ENCODE measurements at places on chromosomes 2 and 18.

DNA sequence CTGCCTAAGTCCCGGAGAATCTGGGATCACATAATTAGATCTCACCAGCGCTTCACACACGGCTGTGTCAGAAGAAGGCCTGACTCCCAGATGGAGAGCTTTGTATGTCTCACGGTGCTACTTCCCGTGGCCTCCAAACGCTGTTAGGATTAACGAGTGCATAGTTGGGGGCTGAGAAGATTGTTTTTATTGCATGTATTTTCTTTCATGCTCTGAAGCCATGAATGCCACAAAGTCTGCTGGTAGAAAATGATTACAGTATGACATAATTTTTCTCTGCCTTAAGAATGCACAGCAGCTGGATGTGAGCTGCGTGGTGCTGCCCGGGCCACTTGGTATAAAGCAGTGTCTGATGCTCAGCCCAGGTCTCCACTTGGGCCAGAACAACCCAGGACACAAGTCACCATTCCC, 166.5 kb downstream of the SEPTIN10 start:
- no peak for DNase-seq

- no peak for DNase-seq
Measured at GRCh38 chr2:165804719-165805118, 10.7 kb upstream of the GALNT3 start.

DNA sequence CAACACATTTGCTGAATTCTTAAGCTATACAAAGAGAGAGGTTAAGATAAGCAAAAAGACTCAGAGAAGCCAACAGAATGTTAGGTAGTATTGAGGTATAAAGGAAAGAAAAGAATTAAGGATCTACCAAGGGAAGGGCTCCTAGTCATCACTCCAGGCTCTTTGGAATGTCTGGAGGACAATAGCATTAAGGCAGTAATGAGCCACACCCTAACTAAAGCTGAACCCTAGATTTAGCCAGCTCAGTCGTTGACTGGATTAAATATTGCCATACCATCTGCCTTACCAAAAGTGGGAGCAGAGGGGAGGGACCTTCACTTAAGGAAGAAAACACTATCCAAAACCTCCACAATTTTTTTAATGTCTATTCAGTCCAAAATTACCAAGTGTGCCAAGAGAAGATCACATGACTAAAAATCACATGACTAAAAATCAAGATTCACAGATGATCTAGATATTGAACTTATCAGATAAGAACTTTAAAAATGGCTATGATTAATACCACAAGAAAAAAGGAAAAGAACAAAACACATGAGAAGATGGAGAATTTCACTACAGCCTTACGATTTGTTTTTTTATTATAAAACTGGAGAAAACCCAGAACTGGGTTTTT, 59.7 kb downstream of the EXOC6B start:
- no peak for DNase-seq

GRCh38 chr2:54871457-54872107, 148.1 kb downstream of the EML6 start:
- DNase-seq: no peak

DNA sequence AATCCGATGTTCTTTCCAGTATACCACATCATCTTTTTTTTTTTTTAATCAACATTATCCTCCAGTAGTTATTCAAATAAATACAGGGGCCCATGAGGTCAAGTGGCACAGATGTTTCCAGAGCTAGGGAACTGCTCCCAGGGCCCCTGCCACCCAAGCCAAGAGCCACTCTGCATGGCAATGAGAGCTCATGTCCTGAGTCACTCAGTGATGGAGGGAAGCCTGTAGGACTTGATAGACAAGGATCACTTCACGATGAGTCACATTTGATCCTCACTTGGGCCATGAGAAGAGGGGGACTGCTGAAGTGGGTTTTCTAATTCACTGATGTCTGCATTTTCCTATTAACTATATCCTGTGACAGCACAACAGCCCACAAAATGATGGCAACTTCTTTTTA, 127.0 kb upstream of the PKDCC start:
- DNase-seq: no peak

DNA sequence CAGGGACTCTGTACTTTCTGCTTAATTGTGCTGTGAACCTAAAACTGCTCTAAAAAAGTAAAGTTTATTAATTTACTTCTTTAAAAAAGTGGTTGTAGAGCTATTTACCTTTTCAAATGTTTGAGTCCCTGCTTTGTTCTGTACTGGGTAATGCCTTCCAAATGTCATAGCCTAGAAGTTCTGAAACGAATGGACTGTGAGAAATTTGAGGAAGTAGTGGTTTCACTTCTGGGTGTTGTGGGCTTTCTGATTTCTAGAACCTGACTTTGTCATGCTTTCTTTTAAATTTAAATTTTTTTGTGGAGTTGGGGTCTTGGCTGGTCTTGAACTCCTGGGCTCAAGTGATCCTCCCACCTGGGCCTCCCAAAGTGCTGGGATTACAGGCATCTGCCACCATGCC, 44.6 kb downstream of the SMAD4 start:
- DNase-seq: no peak

DNA sequence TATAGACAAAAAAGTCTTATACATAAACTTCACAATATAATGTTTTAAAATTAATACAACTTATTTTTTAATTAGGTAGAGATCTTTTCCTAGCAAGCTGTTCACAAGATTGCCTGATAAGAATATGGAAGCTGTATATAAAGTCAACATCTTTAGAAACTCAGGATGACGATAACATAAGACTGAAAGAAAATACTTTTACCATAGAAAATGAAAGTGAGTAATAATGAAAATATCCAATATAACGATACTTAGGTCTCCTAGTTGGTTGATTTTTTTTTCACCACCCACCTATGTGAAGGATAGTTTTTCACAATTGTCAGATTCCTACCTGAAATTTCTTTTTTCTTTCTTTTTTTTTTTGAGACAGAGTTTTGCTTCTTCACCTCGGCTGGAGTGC, 13.1 kb downstream of the ELP2 start:
- DNase-seq: no peak

GRCh38 chr2:71604726-71605120, 151.4 kb downstream of the DYSF start:
- DNase-seq: no peak

DNA sequence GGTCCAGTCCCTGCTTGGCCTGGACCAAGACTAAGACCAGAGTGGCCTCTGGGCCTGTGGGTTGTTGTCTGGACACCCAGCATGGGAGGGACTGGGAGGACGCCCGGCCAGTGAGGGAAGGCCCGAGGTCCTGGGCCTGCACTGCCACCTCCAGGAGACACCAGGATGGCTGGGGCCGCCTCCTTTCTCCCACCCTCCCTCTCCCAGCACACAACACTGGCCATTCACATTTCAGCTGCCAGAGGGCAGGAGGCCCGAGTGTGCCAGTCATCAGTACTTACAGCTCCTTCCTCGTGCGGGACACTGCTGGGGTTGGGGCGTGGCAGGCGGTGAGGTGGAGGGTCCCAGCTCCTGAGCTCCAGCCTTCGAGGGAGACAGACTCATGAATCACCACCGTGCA, 133.5 kb downstream of the ASB1 start:
- no peak for DNase-seq

DNA sequence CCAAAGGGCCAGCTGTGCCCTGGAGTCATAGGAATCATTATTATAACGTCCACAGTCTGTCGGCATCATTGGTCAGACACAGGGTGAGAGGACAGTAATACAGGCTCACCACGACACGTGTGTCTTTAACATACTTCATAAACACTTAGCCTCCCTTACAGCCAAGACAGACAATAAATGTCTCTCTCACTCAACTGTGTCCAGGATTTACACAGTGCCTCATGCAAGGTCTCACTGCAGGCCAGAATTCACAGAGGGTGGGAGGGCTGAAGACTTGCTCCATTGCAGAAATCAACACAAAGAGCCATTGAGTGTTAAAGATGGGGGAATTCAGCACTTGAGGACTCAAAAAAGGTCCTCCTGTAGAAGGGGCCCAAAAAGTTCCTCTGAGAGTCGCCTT, 210.5 kb downstream of the BCL2 start:
- no peak for DNase-seq

DNA sequence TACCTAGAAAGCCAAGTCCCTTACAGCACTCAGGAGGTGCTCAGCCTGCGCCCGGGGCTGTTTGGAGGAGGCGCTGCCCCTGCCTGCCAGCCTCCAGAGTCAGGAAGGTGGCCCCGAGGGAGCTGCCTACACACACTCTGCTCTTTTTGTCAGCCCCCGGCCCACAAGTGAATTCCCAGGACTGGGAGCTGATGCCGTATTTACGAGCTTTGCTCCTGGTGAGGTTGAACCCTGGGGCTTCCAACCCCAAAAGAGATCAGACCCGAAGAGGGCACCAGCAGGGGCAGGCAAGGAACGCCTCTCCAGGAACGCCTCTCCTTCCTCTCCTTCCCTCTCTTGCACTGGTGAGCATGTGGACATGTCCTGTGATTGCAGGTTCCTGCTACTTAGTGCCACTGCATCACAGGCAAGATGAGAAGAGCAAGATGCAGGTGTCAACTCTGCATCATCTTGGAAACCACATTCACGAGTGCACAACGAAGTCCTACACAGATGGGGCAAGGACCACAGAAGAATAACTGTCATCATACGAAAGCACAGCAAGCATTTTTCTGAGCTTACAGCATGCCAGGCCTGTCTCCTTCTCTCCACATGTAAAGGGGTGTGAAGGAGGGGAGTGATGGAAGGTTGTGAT, 126.7 kb downstream of the NDUFA10 start:
- no peak for DNase-seq

DNA sequence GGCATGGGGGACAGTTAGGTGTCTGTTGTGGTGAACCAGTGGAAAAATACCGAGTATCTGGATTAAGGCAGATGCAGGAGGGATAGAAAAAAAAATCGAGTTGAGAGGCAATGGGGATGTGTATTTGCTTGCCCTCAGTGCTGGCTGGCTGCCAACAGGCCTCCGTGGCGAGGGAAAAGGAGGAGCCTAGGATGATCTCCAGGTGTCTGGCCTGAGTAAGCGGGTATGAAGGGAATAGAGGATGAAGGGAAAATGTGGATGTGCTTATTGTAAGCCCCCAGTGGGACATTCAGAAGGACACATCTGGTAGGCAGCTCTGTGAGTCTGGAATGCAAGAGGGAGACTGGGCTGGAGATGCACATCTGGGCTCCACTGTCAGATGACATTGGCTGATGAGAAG, 22.8 kb downstream of the KCNS3 start:
- DNase-seq: no peak

- no peak for DNase-seq
Measured at GRCh38 chr18:13369353-13369752, 150.8 kb downstream of the LDLRAD4 start.

GRCh38 chr2:172549131-172549530, 6.8 kb upstream of the PDK1 start:
- DNase-seq: no peak

- DNase-seq: no peak
Measured at GRCh38 chr18:22113144-22113844, 56.1 kb upstream of the GATA6 start.

Data from stimulated activated CD4-positive, alpha-beta T cell treated with anti-CD3 and anti-CD28 coated beads, TNF-alpha, amount 100 ng/mL, for 24 hours (primary cell).